Activated T-helper 1 cell treated with anti-CD3 and anti-CD28 coated beads, Interleukin-12 subunit alpha, Interleukin-12 subunit beta, Interleukin-2, Interleukin-4 antibody, amounts not matched to agents 30 ng/mL and 10 ng/mL and 1 ng/mL, durations not matched to agents 14 hours and 24 hours and 36 hours (primary cell): ENCODE measurements at places on chromosomes 7 and 10.

GRCh38 chr10:121904888-121905287, 22.9 kb downstream of the ATE1 start:
- no peak for DNase-seq

GRCh38 chr7:105806592-105807447, 69.6 kb downstream of the ATXN7L1 start:
- peak; percentile 65 for DNase-seq

GRCh38 chr10:4617589-4617988, 208.4 kb upstream of the AKR1E2 start:
- no peak for DNase-seq

DNA sequence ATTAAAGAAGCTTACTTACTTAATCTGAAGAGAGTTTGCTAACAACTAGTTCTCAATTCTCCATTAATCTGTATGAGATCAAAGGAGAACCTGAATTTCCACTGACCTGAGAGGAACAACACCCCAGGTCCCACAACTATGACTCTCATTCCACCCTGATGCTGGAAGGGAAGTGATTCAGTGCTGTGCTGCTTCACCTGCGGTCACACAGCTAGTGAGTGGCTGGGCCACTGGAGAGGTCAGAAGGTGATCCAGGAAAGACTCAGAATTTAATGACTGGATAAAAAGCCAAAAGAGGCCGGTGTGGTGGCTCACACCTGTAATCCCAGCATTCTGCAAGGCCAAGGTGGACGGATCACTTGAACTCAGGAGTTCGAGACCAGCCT, 23.6 kb downstream of the SORBS1 start:
- no peak for DNase-seq

GRCh38 chr7:36029853-36030515, 123.1 kb upstream of the EEPD1 start:
- no peak for DNase-seq

DNA sequence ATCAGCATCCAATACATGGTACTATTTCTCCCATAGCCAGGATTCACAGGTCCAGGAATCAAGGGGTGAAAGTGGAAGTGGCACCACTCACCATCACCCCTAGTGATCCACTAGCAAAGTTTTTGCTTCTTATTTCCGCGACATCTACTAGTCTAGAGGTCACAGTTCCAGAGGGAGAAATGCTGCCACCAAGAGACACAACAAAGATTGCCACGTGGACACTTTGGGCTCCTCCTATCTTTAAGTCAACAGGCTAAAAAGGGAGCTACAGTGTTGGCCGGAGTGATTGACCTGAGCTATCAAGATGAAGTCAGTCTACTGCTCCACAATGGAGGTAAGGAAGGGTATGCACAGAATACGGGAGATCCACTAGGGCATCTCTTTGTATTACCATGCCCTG, 178.2 kb downstream of the AKR1D1 start:
- no peak for DNase-seq

- DNase-seq: no peak
These were observed 73.3 kb downstream of the NRCAM start for GRCh38 chr7:108382932-108383331.

GRCh38 chr10:29757551-29758297, 123.0 kb upstream of the SVIL start:
- DNase-seq: no peak

DNA sequence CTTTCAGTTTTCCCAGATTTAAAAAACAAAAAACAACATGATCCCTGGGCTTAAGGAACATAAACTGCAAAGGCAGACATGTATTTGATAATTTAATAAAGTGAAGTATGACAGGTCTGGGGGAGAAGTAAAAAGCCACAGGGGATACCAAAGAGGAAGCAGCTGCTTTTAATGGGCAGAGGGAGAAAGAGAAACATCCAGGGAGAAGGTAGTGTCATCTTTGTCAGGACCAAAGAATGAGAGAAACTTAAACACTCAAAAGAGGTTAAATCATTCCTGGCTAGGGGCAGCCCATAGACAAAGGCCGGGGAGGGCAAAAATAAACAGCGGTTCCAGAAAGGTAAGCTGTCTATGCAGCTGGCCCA, 94.5 kb downstream of the GRB10 start:
- no peak for DNase-seq

DNA sequence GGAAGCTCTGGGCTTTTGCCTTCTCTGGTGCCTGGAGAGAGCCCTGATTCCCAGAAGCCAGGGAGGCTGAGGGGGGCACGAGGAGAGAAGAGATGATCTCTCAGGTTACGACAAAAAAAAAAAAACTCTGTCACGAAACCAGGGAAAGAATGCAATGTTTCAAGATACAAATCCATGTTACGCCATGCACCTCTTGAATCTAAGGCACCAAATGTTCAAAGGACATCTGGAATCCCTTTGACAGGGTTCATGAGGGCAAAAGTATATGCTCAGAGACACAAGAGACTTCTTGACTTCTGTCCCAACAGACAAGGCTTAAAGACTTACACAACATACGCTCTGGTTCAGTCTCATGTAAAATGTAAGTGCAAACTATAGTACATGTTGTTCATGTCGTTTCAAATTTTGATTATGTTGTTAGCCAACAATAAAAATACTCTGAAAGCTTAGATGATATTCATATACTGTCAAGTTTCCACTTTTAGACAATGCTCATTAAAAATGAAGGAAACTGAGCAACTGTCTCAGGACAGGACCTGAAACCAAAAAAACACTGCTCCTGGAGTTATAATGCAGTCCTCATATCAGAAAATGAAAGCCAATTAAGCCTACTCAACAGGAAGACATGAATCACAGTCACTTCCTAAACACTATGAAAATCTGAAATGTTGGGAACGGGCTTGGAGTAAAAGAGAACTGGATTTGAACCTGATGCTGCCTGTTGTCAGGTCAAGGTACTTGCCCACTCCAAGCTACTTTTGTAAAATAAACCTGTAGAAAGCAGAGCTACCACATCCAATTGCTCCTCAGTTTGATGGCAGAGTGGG, 72.3 kb downstream of the CHCHD3 start:
- DNase-seq: no peak

GRCh38 chr7:14235056-14235455, 245.6 kb upstream of the ETV1 start:
- no peak for DNase-seq

GRCh38 chr7:112147793-112148361, 58.3 kb downstream of the DOCK4 start:
- DNase-seq: no peak

- DNase-seq: no peak
These were observed 10.3 kb upstream of the CPA5 start for GRCh38 chr7:130334274-130334673.

- no peak for DNase-seq
These were observed 536.2 kb downstream of the TCERG1L start for GRCh38 chr10:130775311-130775710.

DNA sequence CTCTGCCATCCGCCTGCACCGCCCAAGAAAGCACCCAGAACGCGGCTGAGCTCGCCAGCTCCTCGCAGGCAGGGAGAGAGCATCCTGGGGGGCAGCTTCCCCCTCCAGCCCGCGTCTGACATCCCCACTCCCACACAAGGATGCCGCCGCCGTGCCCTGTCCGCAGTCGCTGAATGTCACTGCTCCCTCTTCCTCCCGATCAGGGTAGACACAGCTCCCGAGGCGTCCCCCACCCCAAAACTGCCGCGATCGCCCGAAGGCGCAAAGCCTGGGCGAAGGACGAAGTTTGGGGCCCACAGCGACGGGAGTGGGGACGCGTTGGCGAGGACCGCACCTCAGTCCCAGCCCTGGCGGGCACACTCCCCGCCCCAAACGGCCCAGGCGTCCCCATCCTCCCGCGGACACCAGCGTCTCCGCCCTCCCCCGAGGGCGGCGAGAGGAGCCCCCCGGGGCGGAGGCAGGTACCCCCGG, 1.5 kb upstream of the KAT6B start:
- no peak for DNase-seq

DNA sequence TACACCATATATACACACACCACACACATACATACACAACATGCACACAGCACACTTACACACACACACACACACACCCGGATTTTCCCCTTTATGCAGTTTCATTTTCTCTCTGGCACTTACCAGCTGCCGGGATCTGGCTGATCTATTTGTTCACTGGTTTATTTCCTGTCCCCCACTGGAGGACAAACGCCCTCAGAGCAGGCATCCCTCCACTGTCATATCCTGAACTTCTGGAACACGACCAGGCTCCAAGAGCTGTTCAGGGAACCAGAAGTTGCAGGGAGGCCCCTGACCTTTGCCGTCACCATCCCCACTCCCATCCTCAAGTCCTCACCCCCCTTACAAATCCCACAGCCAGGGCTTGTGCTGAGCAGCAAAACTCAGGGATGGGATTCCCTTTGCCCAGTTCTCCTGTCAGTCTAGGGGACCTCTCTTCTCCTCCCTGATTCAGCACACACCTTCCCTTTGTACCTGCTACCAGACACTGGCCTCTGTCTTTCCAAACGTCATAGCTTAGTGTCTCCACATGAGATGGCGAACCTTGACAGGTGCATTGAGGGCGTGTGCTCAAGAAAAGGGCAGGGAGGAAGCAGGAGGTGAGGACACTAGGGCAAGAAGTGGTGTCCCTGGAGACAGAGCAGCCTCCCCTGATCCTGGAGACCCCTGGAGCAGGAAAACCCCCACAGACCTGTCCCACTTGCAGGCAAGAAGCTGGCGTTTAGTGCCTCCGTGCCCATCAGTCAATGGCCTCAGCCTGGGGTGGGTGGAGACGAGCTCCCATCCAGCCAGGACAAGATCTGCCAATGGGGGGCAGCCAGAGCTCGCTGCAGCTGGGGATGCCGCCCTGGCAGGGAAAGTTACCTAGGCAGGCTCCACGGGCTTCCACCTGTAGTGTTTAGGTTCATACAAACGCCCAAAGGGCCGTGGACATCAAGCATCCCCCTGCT, 12.7 kb upstream of the DOCK1 start:
- DNase-seq: no peak

DNA sequence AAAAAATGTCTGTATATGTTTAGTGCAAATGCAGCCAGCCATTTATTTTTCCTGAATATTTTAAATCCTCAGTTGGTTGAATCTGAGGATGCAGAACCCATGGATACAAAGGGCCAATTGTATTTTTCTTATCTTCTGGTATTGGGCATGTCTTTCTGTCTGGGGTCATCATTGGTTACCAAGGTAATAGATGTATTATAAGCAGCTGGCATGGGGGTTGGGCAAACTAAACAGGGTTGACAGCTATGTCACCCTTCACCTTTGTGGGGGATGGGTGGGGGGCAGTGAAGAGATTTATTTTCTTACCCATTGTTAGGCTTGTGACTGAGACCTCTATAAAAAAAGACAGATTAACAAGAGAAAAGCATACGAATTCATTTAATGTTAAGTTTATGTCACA, 38.8 kb downstream of the CDHR3 start:
- no peak for DNase-seq

DNA sequence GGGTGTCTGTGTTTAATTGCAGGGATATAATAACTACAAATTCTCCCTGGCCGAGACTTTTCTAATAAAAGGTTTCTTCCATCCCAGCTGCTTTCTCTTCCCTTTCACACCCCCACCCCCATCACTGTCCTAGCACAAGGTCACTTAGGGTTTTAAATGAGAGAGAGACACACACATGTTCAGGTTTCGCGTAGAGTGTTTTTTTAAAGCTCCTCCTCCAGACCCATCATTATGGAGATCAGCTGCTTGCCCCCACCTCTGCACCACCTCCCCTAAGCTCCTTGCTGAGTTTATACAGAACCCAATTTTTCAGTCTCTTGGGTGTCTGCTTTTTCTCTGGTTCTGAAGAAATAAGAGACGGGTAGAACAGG, 18.6 kb downstream of the LRMDA start:
- DNase-seq: no peak

DNA sequence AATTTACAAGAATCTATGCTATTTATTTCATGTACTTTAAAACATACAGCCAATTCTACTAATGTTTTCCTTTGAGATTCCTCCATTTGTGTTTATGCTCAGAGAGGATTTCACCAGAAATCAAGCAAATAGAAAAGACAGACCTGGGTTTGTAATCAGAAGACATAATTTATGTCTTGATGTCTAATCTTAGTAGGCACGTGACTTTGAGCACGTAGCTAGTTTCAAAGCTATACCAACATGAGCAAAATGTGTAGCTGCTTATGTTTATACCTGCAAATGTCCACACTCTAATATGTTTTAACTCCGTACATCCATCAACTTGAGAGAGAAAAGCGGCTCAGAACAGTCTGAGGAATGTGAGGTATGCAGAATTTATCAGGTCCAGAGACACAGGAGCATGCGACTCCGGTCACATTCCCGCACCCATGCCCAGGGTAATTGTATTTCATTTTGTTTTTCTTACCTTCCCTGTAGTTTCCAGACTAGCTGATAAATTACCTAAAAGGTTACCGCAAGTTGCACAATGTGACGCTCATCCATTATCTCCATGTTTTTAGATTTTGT, 40.0 kb downstream of the SVOPL start:
- no peak for DNase-seq
